ENCODE measurements at places on chromosomes 13 and 19. TPM values are rescaled to one million over a fixed set of nuclear protein-coding genes. Genes with fewer than 3 reads are reported as not detected.

Gene ACP5
- 0.18 TPM for total RNA-seq

Gene NLRP9
- not detected for total RNA-seq

Gene ERICH4
- not detected for total RNA-seq

Gene OR1M1
- total RNA-seq: not detected

Gene RDH8
- 0.24 TPM for total RNA-seq

Gene CD33
- not detected for total RNA-seq
